Aorta (tissue), 5 donors: ENCODE measurements at places on chromosomes 6 and 20. TPM values are rescaled to one million over a fixed set of nuclear protein-coding genes. Genes with fewer than 3 reads are reported as not detected.

- H3K27me3 ChIP-seq: no peaks in the 10 kb centered on the region
- no peak for DNase-seq
- no peak overlapping the region for H3K27ac ChIP-seq
Observed at GRCh38 chr6:52389626-52390360, 27.8 kb downstream of the PAQR8 start.

- H3K27ac ChIP-seq: no peak overlapping the region
- no peaks in the 10 kb centered on the region for H3K27me3 ChIP-seq
- no peak for DNase-seq
- no peaks in the 10 kb centered on the region for H3K4me1 ChIP-seq
- no peaks in the 10 kb centered on the region for H3K36me3 ChIP-seq
Observed at GRCh38 chr6:133396984-133397348, 155.8 kb downstream of the EYA4 start.

GRCh38 chr6:100467129-100468015 is 2.7 kb upstream of the SIM1 start:
- H3K4me1 ChIP-seq: no peaks in the 10 kb centered on the region
- H3K27ac ChIP-seq: no peak overlapping the region
- DNase-seq: no peak
- no peaks in the 10 kb centered on the region for H3K36me3 ChIP-seq
- H3K27me3 ChIP-seq: no peaks in the 10 kb centered on the region

DNA sequence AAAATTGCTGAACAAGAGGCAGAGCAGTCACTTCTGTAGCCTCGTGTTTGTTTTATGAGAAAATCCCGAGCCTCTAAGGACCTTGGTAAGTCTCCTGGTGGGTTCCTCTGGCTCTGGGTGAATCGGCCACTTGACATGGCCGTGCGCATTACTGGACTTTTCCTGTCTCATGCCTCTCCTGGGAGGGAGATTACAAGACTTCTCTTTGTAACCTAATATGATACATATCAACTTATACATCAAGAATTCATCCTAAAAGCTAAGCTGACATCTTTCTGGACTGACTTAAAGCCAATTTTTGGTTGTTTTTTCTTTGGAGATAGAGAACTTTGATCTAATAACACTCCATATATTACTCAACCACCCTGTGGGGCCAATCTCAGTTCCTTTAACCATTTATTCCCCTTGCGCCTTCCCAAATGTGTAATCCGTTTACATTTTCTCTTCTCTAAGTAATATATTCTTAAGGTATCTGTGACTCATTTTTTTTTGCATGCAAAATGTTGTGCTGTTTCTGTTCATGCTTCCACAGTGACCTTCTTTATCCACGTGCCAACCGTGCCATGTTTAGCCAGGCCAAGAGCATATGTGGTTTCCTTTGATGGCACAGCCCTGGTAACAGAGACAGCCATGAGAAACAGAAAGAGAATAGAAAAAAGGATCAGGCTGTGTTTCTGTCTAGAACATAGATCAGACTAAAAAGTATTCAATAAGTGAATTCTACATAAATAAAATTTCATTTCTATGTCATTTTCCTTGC is 47.5 kb upstream of the JAG1 start:
- H3K4me1 ChIP-seq: no peaks in the 10 kb centered on the region
- no peaks in the 10 kb centered on the region for H3K27me3 ChIP-seq
- no peak overlapping the region for H3K27ac ChIP-seq
- H3K36me3 ChIP-seq: no peaks in the 10 kb centered on the region
- no peak overlapping the region for H3K4me3 ChIP-seq

DNA sequence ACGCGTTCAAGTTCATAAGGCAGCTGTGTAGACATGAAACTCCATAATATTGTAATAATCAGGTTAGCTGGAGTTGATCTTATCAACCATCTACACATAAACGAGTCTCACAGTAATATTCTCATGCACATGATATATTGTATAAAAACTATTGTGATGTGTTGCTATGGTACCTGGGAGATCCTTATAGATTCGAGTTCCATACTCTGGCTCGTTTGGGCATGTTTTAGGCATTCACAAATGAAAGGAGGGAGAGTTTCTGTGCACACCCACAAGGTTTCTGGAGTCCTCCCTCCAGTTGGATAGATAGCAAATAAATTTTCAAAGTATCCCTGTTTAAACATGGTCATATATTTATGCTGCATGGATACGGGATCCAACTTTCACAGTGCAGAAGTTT is 567.5 kb upstream of the SLC35B3 start:
- no peaks in the 10 kb centered on the region for H3K27me3 ChIP-seq
- no peak overlapping the region for H3K4me3 ChIP-seq
- no peaks in the 10 kb centered on the region for H3K36me3 ChIP-seq
- no peak for DNase-seq
- no peak overlapping the region for H3K27ac ChIP-seq

DNA sequence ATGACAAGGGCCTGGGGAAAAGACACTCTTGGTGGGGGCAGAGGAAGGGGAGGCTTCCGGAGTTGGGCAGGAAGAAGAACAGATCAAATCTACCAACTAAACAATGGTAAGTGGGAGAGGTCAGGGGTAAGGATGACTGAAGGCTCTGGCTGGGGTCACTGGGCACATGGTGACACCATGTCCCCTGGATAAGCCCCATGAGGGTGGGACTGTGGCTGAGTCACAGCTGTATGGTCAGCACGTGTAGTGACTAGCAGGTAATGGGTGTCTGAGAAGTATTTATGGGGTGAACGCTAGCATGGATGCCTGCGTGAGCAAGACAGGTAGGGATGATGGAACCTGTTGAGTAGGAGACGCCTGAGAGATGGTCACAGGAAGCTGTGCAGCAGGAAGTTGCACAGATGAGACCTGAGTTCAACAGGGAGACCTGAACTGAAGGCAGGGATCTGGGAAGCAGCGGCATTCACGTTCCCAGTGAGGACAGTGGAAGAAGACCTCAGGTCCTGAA is 64.5 kb upstream of the SNX9 start:
- no peak overlapping the region for H3K4me3 ChIP-seq
- no peaks in the 10 kb centered on the region for H3K27me3 ChIP-seq
- H3K36me3 ChIP-seq: no peaks in the 10 kb centered on the region
- H3K4me1 ChIP-seq: no peaks in the 10 kb centered on the region

DNA sequence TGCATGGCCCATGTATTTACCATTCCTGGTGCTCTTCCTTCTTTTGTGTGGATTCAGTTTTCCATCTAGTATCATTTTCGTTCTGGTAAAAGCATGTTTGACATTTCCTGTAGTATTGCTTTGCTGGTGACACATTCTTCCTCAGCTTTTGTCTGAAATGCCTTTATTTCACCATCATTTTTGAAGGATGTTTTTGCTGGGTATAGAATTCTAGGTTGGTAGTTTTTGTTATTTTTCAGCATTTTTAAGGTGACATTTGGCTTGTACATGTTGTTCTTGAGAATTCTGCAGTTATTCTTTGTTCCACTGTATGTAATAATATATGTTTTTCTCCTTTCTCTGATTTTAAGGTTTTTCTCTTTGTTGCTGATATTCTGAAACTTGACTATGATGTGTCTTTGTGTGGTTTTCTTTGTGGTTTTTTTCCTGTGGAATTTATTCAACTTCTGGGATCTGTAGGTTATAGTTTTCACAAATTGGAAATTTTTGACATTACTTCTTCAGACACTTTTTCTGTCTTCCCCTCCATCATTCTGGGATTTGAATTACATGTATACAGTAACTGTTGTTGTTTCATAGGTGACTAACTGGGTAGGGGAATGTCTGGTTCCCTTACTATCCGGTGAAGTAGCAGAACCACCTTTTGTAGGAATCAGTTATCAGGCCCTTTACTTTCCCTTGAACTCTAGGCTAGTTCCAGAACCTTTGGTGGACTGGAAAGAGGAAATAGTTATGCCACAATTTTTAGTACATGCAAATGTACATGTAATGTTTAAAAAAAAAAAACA is 30.2 kb downstream of the SNX9 start:
- H3K27ac ChIP-seq: no peak overlapping the region
- no peak for DNase-seq
- no peaks in the 10 kb centered on the region for H3K36me3 ChIP-seq
- H3K4me3 ChIP-seq: no peak overlapping the region

The ERVFRD-1 gene
- total RNA-seq: 0.12 TPM

The MRAP2 gene
- total RNA-seq: 65.1 TPM
